Naive thymus-derived CD8-positive, alpha-beta T cell (primary cell): ENCODE measurements at places on chromosomes 6 and 20.
A peak's percentile ranks its signal among the peaks of the same experiment; 100 is the strongest.

DNA sequence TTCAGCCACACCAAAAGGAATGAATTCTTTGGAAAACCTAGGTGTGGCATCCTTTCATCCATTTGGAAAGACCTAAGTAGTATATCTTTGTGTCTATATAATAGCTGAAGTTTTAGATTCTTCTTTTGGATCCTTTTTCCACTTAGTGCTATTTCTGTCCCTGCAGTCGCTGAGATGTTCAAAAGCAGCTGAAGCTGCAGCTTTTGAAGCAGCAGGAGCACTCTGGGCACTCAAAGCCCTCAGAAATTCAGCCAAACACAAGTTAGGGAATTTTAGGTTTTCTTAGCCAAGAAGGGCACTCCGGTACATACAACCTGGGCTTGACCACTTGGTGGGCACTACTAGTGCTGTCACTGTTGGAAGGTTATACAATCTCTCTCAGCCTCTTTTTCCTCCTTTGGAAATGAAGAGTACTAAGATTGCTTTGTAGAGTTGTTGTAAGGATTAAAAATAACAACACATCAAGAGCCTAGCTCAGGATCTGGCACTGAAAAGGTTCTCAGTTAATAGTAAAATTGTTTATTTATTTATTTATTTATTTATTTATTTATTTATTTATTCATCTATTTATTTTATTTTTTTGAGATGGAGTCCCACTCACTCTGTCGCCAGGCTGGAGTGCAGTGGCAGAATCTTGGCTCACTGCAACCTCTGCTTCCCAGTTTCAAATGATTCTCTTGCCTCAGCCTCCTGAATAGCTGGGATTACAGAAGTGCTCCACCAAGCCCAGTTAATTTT, 71.9 kb upstream of the SLC22A16 start:
- no peak for DNase-seq

GRCh38 chr6:12436683-12437082, 146.5 kb downstream of the EDN1 start:
- no peak for DNase-seq

DNA sequence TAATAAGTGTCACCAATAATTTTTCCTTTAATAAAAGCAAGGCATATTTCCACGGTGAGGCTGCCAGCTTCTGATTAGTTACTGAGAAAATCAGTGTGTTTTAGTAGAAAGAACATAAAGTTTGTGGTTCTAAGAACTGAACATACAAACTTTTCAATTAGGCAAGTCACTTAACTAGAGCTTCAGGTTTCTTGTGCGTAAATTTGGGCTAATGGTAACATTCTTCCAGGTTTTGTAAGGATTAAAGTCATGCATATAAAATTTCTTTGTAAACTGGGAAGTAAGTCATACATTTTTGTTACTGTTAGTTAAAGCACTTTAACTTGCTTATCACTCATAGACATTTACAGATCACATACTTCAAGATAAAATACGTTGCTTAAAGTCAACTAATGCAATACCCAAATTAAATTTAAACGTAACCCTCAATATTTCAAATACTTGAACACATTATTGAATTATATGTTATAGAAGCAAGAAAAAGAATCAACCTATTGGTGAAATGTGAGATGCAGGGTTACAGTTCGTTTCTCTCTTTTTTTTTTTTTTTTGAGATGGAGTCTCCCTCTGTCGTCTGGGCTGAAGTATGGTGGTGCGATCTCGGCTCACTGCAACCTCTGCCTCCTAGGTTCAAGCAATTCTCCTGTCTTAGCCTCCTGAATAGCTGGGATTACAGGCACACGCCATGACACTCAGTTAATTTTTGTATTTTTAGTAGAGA, 327.3 kb upstream of the NOX3 start:
- no peak for DNase-seq

- no peak for DNase-seq
Observed at GRCh38 chr6:15952231-15953151, 176.4 kb upstream of the MYLIP start.

DNA sequence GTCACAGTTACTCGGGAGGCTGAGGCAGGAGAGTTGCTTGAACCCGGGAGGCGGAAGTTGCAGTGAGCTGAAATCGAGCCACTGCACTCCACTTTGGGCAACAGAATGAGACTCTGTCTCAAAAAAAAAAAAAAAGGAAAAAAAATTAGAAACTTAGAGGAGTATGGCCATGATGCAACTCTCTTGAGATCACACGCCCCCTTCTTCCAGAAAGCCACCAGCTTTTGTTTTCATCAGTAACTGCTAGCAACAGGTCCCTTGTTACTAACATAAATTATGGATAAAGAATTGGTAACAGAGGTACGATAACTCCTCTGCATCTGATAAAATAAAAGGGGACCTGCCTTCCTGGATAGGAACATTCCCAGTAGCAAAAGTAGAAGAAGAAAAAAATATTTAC, 308.2 kb downstream of the CD83 start:
- no peak for DNase-seq

DNA sequence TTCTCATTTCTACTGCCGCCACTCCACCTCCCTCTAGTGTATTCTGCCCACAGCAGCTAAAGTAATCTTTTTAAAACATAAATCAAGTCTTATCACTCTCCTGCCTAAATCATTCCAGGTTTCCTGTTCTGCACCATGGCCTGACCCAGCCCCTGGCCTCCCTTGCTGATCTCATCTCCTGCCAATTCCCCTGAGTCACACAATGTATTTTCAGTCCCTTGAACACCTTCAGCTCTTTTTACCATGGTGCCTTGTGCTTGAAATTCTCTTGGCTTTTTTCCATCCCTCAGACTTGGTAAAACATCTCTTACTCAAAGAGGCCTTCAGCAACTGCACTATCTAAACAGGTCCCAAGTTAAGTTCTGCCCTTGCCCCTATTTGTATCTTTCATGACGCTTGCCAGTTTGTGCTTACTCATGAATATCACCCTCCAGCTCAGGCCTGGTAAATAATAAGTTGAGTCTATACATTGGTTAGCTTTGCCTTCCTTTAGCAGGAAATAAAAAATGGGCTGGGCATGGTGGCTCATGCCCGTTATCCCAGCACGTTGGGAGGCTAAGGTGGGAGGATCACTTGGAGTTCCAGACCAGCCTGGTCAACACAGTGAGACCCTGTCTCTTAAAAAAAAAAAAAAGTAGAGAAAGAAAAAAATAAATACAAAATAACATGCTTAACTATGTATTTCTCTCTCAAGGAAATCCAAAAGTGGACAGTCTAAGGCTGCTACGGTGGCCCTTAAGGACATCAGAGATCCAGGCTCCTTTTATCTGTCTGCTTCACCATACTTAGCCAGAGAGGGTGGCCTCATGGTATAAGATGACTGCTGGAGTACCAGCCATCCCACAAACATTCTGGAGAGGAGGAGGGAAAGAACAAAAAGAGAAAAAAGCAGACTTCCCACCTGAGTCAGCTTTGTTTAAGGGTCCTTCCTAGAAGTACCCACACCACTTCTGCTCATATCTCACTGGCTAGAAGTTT, 62.2 kb downstream of the ARFGEF2 start:
- DNase-seq, result no peak

- peak; percentile 71 for DNase-seq
Observed at GRCh38 chr6:37050045-37050853, 44.8 kb downstream of the FGD2 start.
